ENCODE measurements at places on chromosomes 12 and 14.

GRCh38 chr12:41943671-41944070 lies 201.0 kb downstream of the GXYLT1 start:
- no peak for DNase-seq

- no peak for DNase-seq
These were observed 130.3 kb upstream of the RASSF8 start for GRCh38 chr12:25828188-25828587.

GRCh38 chr14:94304243-94304642 lies 11.2 kb upstream of the SERPINA10 start:
- no peak for DNase-seq

DNA sequence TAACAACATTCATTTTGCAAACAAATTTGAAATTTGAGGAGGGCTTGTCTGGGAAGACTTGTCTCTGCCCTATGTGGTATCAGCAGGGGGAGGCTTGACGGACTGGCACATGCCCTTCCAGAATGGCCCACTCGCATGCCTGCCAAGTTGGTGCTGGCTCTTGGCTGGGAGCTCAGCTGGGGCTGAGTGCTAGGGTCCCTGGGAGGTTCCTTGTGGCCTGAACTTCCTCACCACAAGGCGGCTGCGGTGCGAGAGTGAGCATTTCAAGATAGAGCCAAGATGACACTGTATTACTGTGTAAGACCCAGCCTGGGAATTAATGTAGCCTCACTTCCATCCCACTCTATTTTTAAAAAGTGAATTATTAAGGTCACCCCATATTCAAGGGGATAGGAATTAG lies 271.6 kb upstream of the PLEKHG7 start:
- no peak for DNase-seq

DNA sequence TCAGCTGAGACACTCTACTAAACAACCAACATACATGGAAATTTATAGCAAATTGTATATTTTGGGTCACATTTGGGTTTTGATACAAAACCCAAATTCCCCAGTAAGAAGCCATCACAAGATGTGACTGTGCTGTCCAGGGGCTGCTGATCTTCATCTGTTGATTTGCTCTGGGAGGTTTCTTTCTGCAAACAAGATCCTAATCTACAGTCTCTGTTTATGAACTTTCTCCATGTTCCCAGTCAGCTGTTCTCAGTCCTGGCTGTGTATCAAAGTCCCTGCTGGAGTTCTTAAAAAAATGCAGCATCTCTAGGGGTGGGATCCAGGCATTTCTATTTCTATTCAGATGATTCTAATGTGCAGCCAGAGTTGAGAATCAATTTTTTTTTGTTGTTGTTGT lies 85.1 kb downstream of the ATP23 start:
- DNase-seq = no peak

GRCh38 chr14:61129168-61129745 lies 148.2 kb downstream of the SLC38A6 start:
- no peak for DNase-seq

DNA sequence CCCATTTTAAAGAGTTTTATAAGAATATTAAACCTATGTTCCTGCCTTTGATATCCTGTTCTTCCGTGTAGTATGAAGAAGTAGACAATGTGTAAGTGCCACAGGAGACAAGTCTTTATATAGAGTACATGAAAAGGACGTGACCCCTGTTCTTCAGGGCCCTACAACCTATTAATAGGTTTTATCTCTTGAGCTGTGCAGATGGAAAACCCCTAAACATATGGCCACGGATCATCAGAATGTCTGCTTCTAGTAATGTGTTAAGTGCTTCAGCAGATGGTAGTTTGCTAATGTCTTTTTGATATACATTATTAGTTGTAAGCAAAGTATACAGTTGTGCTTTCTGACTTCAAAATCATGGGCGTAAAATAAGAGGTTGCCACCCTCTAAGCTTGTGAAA lies 228.5 kb downstream of the PTPRO start:
- no peak for DNase-seq

DNA sequence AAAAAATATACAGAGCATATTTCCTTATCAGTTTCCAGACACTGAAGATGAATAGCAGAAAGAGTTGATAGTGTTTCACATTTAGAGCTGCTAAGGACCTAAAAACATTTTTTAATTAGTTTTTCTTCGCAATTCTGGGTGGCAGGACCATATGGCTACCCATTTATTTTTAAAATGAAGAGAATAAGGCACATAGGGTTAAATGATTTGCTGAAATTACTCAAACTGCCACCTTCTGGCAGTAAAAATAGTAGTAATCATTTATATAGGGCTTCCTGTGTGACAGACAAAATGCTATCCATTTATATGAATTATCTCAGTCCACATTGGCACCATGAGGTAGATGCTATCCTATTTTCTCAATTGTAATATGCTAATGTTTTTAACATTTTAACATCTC lies 108.6 kb upstream of the CCDC196 start:
- DNase-seq = no peak

GRCh38 chr14:90704738-90705392 lies 111.4 kb downstream of the TTC7B start:
- DNase-seq = no peak

GRCh38 chr12:127558361-127558760 lies 708.6 kb upstream of the TMEM132C start:
- no peak for DNase-seq

DNA sequence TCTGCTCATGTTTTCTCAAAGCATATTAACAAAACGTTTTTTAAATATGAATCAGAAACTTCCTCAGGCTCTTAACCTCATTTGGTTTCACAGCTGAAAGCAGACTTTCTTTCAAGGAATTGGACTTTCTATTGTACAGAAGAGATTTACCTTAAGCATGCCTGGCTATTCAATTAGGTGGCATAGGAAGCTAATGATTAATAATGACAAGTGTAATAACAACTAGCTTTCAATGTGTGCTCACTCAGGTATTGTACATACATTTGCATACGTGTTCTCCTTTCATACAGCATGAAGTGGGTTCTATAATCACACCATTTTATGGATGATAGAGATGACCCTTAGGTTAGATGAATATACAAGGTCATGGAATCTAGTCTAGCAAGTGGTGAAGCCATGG lies 115.7 kb downstream of the ANO6 start:
- DNase-seq = no peak

GRCh38 chr14:56581041-56581727 lies 1.6 kb downstream of the TMEM260 start:
- no peak for DNase-seq

DNA sequence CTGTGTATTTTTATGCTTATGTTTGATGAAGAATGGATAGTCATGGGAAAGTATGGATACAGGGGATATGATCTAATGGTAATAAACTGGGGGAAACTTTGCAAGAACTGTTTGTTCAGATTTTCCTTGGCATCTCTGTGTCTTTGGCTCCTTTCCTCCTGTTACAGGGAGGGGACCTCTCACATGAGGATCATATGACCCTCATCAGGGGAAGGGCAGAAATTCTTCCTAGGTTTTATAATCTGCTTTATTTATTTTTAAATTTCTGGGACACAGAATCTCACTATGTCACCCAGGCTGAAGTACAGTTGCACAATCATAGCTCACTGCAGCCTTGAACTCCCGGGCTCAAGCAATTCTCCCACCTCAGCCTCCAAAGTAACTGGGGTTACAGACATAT lies 526.5 kb downstream of the CCER1 start:
- DNase-seq = no peak

DNA sequence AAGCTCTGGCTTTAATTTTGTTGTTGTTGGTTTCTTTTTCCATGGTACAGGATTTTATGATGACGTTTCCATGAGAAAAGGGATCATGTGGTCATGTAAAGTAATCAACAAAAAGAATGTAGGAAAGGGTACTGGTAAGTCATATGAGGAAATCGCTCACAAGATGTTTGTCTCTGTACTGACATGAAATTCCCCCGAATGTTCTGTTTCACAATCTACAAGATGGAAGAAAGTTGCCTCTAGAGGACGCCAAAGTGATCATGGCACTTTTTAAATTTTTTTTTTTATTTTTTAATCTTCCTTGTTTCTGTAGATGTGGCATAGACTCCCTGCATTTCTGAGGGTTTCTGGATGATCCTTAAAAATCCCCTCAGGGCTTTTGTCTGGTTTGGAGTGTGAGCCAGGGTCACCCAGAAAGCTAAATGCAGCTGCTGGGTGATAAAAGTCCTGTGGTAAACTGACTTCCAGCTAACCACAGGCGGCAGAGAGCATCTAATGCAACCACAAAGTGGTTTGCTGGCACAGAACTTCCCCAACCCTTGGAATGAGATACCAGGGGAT lies 393.5 kb downstream of the CCDC91 start:
- no peak for DNase-seq

DNA sequence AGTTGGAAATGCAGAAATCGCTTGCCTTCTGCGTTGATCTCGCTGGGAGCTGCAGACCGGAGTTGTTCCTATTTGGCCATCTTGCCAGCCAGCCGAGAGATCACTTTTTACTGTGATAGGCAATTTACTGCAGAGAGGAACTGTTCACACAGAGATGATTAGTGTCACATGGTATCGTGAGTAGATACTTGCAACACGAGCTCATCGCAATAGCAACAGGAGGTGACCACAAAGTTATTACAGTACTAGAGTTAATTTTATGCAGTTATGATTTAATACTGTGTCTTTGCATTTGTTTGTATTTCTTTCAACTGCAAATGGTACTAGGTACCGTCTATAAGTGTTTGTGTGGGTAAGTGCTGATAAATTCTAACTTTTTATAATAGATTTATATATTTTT lies 27.8 kb downstream of the NOPCHAP1 start:
- no peak for DNase-seq

GRCh38 chr12:24541193-24541871 lies 407.6 kb downstream of the BCAT1 start:
- no peak for DNase-seq

- no peak for DNase-seq
These were observed 111.0 kb upstream of the PZP start for GRCh38 chr12:9319044-9319841.

DNA sequence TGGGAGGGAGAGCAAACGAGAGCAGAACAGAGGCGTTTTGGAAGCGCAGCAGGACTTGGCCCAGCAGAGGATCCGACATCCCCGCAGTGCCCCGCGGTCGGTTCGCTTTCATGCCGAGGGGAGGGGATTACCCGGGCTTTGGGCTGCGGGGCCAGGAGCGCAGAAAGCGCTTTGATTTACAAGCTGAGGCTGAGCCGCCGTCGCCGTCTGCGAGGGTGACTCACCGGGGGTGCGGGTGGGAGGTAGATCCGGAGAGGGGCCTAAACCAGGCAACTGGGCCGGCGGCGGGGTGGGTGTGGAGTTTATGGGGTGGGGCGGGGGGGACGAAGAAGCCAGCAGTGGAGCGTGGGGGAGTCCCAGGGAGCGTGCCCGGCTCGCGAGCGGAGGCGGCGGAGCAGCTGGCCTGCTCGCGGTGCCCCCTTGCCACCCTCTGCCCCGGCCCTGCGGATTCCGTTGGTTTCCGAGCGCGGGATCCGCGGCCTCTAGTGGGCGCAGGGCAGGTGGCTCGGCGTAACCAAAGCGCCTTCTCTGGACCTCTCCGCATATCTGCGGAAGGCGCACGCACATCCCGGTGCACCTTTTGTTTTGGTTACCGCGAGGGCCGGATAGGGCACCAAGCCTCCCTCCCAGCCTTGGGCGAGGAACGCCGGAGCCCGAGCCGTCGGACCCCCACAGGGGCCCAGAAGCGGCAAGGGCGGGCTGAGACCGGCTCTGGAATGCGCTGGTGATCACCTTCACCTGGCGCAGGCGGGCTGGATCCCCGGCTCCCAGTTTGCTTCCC lies 2.6 kb downstream of the SIX4 start:
- no peak for DNase-seq

DNA sequence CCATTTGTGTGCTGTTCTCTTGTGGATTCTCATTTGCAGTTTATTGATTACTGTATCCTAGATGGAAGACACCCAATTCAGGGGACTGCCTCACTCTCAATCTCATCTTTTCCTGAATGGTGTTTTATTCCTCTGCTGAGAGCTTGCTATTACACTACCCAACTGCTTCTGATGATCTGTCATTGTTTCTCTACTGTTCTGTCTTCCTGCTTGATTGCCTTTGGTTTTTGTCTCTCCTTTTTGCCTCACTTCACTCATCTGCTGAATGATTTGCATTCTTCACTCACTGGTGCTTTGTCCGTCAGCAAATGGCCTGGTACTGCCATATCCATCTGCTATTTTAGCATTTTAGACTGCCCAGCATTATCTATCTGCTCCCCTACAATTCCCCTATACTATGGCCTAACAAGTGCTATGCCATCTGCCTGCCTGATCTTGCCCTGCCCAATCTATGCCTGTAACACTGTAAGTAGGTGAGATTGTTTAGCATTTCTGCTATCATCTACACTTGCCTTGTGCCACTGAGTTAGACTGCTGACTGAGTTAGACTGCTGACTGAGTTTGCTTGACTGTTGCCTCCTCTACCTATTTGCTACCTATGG lies 335.1 kb downstream of the GPHN start:
- DNase-seq = no peak

DNA sequence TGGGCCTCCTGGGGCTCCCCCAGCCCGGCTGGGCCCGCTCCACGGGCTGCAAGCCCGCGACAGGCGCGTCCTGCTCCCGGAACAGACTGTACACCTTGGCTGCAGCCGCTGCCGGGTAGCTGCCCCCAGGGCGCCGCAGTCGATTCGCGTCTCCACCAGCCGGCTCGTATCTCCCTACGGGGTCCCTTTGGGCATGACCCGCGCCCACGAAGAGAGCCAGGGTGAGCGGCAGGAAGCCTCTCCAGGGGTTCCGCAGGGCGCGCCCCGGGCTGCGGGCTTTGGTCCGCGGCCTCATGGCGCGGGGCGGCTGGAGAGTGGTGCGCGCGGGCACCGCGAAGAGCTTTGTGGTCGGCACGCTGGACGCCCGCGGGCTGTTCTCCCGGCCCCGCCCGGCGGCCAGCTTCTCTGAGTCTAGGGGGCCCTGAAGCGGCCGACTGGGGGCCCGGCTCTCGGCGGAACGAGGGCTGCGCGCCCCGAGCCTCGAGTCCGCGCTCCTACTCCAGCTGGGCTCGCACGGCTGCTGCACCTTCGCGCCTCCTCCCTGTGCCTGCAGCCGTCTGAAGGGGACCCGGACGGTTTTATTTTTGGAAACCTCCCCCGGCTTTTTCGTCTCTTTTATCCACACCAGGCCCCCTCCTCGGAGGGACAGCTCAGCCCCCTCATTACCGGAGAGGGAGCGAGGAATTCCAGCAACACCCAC lies at the start of gene LTBP2:
Gene LTBP2 (minus strand): TSS at position 588 of the 700 bp plus-strand sequence. CDS start 293 bp downstream, at position 295.
- DNase-seq = no peak

DNA sequence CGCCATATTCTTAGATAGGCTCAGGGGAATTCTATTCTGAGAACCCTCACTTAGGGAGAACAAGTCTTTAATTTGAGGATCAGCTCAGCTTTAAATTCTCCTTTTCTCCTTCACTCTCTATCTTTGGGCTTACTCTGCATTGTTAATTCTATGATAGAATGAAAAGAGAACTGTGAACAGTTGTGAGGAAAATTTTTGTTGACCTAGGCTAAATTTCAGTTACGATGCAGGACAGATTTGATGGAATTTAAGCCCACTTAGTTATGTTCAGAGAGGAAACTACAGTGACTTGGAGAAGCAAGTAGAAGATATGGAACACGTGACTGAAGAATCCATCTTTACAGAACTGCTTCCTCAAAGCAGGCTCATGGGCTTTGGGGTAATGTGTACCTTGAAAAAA lies 82.7 kb downstream of the TBC1D30 start:
- no peak for DNase-seq

GRCh38 chr12:78732481-78732880 lies 132.1 kb upstream of the SYT1 start:
- DNase-seq = no peak
